ENCODE measurements at places on chromosomes 13 and 19.

DNA sequence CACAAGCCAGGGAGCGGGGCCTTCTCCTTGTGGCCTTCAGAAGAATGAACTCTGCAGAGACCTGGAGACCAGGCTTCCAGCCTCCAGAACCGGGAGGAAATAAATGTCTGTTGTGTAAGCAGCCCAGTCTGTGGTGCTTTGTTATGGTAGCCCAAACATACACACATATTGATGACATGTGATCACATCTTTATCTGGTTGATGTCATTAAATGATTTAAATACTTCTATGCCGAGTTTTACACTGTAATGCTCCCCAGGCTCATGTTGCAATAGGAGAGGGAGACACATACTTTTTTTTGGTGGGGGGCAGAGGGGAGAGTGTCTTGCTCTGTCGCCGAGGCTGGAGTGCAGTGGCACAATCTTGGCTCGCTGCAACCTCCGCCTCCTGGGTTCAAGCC, 188.0 kb upstream of the IRS2 start:
- DNase-seq, result no peak

DNA sequence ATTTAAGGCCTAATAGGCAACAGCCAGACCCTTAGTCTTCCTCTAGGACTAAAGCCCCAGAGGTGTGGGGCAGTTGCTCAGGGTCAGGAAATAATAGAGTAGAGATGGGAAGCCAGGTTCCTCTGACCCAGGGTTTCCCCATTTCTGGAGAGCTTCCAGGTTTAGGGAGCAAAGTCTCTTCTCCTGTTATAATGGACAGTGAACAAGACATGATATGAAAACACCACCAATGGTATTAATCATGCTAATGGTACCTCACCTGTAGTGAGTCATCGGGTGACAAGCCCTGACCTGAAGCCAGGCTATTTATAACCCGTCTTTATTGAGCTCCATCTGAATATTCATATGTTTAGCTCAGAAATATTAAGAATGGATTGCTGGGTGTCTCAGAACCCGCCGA, 24.6 kb downstream of the BICRA start:
- DNase-seq, result no peak

DNA sequence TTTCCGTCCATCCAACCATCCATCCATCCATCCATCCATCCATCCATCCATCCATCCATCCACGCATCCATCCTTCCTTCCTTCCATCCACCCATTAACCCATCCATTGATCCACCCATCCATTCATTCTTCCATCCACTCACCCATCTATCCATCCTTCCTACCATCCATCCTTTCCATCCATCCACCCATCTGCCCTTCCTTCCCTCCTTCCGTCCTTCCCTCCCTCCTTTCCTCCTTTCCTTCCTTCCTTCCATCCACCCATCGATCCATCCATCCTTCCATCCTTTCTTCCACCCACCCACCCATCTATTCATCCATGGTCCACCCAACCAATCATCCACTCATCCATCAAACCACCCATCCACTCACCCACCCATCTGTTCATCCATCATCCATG, 70.1 kb downstream of the MLLT1 start:
- no peak for DNase-seq

DNA sequence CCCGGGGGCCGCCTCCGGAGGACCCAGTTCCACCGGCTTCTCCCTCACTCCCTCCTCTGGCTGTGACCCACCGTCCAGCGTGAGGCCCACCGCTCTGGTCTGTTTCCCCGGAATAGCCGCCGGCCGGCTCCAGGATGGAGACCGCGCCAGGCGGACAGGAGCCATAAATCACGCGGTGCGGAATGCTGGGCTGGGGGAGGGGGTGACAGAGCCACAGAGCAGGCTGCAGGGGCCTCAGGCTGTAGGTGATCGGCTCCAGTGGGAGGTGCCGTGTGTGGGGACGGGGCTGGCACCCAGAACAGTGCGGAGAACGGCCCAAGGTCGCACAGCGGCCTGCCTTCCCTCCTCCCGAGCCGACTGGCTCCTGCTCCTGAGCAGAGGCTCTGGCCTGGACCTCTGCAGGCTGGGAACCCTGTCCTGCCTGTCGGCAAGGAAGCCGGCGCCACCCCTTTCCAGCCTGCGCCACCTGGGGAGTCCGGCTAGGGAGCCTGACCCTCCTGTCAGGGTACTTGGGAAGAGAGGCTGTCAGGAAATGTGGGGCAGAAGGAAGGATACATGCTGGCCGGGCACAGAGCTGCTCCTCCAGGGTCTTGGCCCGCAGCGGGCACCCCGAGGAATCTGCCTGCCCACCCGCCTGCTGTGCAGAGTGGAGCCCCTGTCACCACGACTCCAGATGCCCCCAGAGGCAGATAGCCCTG, 8.3 kb downstream of the PIAS4 start:
- DNase-seq, result no peak

DNA sequence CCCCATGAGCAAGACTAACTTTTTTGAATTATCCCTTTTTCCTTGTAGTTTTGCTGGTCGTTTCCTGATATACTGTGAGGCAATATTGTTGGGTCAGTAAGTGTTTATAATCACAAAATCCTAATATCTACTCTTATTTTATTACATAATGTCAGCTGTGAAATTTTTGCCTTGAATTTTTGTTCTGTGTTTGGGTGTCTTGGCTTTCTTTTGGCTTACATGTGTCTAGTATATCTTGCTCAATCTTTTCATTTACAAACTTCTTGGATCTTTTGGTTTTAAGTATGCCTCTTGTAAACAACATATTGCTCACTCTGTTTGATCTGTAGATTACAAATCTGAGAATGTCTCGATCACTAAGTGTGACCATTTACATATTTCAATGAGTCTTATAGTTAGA, 330.3 kb upstream of the ARGLU1 start:
- DNase-seq, result no peak

DNA sequence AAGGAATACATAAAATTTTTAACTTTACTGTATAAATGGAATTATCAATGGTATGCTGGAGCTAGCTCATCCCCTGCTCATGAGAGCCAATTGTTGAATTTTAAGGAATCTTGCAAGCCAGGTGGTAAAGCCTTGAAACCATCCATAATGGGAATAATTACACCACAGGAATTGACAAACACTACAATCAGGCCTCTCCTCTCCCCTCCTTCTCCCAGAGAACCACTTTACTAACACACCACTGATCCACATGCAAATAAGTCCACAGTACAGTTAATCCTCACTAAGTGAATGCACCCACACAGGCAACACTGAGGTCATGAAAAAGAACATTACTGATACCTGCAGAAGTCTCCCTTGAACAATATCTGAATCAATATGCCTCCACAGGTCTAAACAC, 140.5 kb downstream of the KLF12 start:
- DNase-seq, result no peak

DNA sequence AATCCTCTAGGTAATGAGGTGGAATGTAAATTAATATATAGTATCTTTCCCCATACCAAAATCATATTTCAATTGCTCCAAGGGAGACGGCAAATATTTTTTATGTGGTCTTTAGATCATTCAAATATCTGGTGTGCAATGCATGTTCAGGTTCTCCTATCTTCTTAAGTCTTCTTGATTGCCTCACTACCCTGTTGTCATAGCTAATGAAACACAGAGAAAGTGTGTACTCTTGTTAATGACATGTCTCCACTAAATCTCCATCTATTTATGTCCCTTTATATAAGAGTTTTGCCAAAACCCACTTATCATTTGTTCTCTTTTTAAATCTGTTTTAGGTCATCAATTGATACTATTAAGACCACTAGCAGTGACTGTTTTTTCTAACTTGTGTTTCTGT, 6.6 kb downstream of the STARD13 start:
- no peak for DNase-seq

DNA sequence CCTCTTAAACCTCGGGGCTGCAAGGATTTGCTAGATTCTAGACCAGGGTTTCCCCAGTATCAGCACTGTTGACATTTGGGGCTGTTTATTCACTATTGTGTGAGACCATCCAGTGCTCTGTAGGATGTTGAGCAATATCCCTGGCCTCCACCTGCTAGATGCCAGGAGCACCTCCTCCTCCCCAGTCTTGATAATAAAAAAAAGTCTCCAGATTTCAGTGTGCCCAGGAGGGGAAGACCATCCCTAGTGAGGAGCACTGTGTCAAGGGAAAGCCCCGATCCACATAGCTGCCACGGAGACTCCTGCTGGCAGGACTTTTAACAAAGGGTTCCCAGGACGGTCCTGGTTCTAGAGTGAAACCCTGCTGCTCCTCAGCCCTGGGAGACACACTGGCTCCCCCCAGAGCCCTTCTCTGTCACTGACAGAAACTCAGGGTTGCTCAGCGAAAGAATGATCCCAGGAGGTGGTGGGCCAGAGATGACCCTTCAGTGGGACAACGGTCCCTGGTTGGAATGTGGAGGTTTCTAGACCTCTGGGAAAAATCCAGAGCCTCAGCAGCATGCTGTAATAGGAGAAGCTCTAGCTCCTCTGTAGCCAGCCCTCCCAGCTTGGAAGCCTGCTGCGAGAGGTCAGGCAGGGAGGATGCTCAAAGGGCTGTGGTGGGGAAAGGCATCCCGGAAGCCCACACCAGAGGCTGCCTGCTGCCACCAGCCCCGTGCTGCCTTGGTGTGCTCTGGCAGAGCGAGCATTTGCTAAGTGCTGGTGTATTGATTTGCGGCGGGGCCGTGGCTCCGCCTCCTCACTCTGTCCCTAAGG, 20.3 kb downstream of the LYL1 start:
- DNase-seq, result no peak

GRCh38 chr13:110246530-110246929, 60.4 kb downstream of the COL4A1 start:
- DNase-seq, result no peak

DNA sequence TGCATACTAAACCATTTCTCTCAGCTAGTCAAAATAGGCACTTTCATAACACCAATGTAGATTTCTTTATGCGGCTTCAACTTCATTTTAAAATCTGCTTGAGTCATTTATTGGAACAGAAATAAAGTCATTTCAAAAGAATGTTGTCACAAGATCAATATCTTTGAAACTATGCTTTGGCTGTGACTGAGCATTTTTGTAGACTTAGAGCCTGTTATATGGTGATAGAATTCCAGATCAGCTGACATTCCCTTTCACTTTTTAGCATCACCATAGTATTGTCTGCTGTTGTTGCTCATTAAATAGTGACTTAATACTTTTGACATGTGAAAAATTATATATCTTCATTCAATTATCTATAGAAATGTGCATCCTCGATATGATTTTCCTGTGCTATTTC, 279.2 kb upstream of the PRR20A start:
- no peak for DNase-seq

DNA sequence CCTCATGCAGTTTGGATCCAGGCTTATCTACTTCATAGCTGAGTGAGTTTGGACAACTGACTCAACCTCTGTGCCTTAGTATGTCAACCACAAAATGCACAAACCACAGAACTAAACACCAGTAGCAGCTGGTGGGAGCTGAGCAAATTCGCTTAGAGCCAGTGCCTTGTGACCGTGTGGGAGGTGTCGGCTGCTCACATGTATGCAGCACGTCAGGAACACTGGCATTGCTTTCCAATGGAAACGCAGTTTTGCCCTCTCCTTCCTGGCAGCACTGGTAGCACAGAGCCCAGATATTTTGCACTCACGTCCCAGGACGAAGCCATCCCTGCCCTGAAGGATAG, 8.3 kb upstream of the NTN5 start:
- DNase-seq, result no peak

DNA sequence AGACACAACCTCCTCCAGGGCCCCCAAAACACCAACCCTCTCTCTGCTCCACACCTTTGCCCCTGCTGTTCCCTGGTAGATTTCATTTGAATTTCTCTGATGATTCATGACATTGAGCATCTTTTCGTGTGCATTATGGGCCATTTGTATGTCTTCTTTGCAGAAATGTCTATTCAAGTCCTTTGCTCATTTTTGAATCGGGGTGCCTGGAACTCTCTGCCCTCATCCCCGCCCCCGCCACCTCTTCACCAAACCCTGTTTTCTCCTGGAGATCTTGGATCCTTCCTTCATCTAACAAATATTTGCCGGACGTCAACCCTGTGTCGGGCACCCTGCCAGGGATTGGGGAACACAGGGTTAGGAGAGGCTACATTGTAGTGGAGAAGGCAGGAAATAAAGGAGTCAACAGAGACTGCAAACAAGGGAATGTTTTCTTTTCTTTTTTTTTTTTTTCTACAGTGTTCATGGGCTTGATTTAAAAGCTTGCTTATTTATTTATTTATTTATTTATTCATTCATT, 25.5 kb upstream of the SLC1A5 start:
- no peak for DNase-seq

DNA sequence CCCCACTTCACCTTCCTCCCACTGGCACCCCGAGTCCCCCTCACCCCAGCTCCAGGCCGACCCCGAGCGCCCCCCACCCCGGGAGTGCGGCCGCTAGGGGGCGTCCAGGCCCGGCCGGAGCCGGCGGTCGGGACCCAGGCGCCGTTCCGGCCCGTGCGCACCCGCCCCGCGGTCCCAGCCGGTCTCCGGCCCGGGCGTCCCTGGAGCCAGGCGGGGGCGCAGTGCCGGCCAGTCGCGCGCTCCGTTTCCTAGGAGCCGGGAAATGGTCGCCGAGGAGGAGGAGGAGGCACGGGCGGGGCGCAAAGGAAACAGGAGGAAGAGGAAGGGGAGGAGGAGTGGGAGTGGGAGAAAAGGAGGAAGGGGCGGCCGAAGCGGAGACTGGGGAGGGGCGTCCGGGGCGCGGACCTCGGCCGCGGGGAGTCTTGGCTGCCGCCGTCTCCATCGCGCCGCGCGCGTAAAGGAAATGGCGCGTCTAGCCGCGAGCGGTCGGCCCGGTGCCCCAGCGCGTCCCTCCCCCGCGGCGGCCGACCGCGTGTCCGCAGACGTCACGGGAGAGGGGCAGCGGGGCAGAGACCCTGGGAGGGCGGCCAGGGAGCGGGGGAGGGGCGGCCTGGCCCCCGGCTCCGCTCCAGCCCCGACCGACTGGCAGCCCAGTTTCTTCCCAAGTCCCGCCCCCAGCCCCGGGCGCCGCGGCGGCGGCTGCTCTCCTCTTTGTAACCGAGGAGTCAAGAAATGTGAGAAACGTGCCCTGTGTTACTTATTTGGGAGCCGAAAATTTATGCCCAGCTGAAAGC, 1.1 kb upstream of the KCTD15 start:
- DNase-seq, result peak; percentile 25

DNA sequence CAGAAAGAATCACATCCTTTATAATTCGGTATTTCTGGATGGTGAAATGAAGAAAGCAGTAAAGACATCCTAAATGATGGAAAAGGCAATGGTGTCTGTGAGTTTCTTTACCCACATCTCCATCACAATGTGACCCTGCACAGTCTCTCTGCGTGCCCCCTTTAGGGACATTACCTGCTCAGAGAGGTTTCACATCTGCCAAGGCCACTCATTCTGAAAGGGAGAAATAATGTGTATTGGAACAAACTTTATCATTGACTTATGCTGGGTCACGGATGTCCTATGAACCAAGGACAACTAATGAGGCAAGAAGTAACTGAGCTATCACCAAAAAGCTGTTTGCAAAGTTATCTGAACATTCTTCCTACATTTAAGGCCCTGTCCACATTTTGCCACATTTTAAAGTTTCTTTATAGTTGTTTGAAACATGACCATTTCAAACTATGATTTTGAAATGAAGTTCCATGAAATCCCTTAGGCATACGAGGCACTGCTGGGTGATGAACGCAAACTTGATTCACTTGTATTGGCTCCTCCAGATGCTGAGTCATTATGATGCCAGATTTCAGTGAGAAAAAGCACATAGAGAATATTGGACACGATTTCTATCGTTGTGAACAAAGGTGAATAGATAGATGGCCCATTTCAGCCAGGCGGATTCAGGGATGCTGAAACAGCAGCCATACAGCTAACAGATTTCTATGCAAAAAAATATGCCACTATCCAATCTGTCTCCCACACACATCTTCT, 63.5 kb upstream of the HMGB1 start:
- DNase-seq, result no peak

Measured in stimulated activated CD4-positive, alpha-beta T cell treated with anti-CD3 and anti-CD28 coated beads, Interleukin-15, amount 100 ng/mL, for 48 hours (primary cell).